ENCODE measurements at places on chromosomes 6 and 20.
A peak's percentile ranks its signal among the peaks of the same experiment; 100 is the strongest.

DNA sequence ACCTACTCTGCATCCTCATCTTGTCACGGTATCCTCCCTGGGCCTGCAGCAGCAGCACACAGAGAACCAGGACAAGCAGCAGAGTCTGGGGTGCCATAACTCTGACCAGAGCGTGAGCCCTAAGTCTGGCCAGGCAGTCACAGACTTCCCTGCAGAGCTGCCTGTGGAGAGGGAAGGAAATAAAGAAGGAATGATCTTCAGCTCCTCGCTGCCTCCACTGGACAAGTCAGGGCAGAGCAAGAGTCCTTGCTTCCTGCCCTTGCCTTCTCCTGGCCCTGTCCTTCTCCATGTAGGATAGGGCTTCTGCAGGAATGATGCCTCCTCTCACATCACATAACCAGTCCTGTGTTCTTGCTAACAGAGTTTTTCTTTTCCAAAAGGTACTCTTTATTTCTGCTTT is 15.9 kb upstream of the WFDC11 start:
- peaks cover 29% of the 10 kb centered on the region for H3K27me3 ChIP-seq
- no peak overlapping the region for H3K4me3 ChIP-seq
- no peak for DNase-seq
- H3K4me1 ChIP-seq = no peaks in the 10 kb centered on the region

DNA sequence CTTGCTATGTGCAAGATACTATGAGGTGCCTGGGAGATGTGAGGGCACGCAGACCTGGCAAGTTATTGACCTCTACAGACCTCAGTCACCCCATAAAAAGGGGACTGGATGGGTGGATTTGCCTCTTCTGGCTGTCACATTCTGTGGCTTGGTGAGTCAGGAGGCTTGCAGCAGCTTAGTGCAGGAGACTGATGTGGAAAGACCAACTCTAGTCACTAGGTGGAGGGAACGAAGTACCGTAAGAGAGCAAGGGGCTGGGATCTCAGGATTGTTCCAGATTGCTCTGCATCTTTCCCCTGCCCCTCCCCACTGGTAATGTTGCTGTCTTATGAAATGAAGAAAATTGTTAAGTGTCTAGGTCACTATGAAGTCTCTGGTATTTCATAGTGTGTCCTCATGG is 3.3 kb downstream of the MAPRE1 start:
- H3K4me3 ChIP-seq = peak overlapping the region; percentile 97
- H3K36me3 ChIP-seq = peaks cover 59% of the 10 kb centered on the region
- H3K27me3 ChIP-seq = no peaks in the 10 kb centered on the region
- H3K4me1 ChIP-seq = peaks cover 53% of the 10 kb centered on the region
- peak overlapping the region; percentile 98 for H3K27ac ChIP-seq

DNA sequence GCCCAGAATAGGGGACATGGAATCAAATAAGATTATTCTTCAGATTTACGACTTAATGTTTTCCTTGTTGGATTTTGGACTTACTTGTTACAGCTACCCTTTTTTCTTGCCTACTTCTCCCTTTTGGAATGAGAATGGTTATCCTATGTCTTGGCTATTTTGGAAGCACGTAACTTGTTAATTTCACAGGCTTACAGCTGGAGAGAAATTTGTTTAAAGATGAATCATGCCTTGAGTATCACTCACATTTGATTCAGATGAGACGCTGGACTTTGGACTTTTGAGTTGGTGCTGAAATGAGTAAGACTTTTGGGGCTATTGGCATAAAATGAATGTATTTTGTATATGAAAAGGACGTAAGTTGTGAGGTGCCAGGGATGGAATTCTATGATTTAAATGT is 83.3 kb downstream of the SMPDL3A start:
- H3K4me1 ChIP-seq = no peaks in the 10 kb centered on the region
- H3K36me3 ChIP-seq = no peaks in the 10 kb centered on the region
- DNase-seq = no peak
- H3K27ac ChIP-seq = no peak overlapping the region

DNA sequence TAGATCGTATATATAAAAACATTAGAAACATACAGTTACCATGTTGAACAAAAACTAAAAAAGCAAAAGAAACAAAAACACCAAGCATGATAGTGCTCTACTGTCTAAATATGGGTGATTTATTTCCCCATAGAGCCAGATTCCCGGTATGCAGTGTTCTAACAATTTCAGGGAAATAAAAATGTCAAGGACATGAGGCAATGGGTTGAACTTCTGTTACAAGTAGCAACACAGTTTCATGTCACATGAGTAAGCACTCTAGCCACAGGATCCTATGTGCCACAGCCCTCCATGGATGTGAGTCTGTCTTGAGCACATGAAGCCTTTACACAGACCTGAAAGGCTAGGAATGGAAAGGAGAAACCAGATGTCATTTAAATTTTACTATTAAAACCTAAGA is 96.0 kb downstream of the MAP3K5 start:
- no peak overlapping the region for H3K4me3 ChIP-seq
- H3K27ac ChIP-seq = no peak overlapping the region
- peaks cover 17% of the 10 kb centered on the region for H3K4me1 ChIP-seq
- no peaks in the 10 kb centered on the region for H3K27me3 ChIP-seq

- H3K27me3 ChIP-seq = no peaks in the 10 kb centered on the region
- H3K4me3 ChIP-seq = no peak overlapping the region
- no peak for DNase-seq
Observed at GRCh38 chr6:22653980-22654610, 84.7 kb downstream of the HDGFL1 start.

DNA sequence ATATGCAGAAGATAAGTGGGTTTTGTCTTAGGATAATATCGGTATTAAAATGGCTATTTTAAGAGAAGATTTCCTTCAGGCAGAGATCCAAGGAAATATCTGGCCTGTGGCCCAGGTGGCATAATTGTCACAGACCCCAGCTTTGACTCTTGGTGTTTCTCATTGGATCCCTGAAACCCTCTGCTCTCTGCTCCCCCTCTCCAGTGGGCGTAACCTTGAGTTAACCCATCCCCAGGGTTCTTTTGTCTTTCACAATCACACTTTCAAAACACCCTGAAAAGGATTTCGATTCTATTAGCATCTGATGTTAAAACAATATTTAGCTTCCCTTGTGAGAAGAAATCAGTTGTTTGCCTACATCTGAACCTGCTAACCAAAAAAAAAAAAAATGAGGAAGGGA is 7.2 kb downstream of the SSTR4 start:
- DNase-seq = no peak
- H3K27me3 ChIP-seq = peaks cover 51% of the 10 kb centered on the region
- no peaks in the 10 kb centered on the region for H3K4me1 ChIP-seq
- H3K27ac ChIP-seq = no peak overlapping the region
- no peak overlapping the region for H3K4me3 ChIP-seq

- no peaks in the 10 kb centered on the region for H3K36me3 ChIP-seq
- H3K4me3 ChIP-seq = no peak overlapping the region
- H3K27ac ChIP-seq = no peak overlapping the region
- H3K27me3 ChIP-seq = no peaks in the 10 kb centered on the region
- H3K4me1 ChIP-seq = no peaks in the 10 kb centered on the region
- no peak for DNase-seq
Observed at GRCh38 chr20:36804425-36804824, 30.9 kb upstream of the DSN1 start.

DNA sequence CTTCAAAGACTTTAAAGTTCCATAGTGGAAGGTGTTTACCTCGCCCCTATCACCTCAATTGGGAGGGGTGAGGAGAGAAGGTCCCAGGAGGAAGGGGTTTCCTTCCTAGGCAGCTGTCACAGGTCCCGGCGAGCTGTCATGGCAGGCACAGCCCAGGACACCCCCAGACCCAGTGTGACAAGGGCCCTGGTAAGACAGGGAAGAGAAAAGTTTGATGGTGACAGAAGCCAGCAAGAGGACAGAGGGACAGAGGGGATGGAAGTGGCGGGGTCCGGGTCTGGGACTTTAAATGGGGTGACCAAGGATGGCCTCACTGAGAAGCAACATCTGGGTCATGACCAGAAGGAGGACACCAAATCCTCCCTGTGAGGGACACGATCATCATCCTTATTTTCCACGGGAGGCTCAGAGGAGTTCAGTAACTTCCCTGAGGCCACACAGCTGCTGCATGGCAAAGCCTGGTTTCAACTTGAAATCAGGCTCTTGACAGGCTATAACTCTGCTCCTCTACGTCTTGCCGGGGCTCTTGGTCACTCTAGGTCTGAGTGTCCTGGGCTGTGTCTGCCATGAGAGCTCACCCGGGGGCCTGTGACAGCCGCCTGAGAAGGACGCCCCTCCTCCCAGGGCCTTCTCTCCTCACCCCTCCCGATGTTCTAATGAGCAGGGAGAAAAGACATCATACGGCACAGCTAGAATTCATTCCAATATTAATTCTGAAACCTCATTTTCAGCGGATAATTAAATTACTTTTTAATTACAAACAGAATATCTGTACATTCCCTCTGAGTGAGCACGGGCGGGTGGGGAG is 222.2 kb downstream of the PREX1 start:
- H3K27ac ChIP-seq = no peak overlapping the region
- DNase-seq = no peak
- no peak overlapping the region for H3K4me3 ChIP-seq
- H3K36me3 ChIP-seq = no peaks in the 10 kb centered on the region

DNA sequence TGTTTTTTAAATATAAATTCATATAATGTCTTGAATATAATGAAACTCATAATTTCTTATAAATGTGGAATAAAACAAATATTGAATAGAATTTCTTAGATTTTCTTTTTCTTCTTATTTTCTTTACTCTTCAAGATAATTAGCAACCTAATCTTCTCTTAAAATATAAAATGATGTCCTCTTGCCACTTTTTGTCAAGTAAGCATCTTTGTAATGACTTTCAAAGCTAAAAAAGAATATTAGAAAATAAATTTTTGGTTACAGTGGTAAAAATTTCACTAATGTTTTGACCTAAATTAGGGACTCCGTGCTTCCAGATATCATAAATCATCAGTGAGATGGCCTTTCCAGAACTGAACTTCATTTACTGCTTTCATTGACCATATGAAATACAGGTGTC is 846.4 kb downstream of the FRK start:
- no peaks in the 10 kb centered on the region for H3K4me1 ChIP-seq
- H3K4me3 ChIP-seq = no peak overlapping the region
- no peaks in the 10 kb centered on the region for H3K36me3 ChIP-seq
- no peak for DNase-seq
- H3K27ac ChIP-seq = no peak overlapping the region

- H3K27me3 ChIP-seq = peaks cover 58% of the 10 kb centered on the region
- H3K27ac ChIP-seq = no peak overlapping the region
- no peak for DNase-seq
- no peaks in the 10 kb centered on the region for H3K4me1 ChIP-seq
- H3K4me3 ChIP-seq = no peak overlapping the region
- H3K36me3 ChIP-seq = no peaks in the 10 kb centered on the region
Observed at GRCh38 chr20:49448917-49449316, 33.6 kb downstream of the KCNB1 start.

GRCh38 chr6:101537753-101538316 is 144.3 kb downstream of the GRIK2 start:
- H3K4me3 ChIP-seq = no peak overlapping the region
- no peaks in the 10 kb centered on the region for H3K36me3 ChIP-seq
- no peaks in the 10 kb centered on the region for H3K4me1 ChIP-seq
- DNase-seq = no peak

GRCh38 chr6:42339991-42340401 is 111.7 kb downstream of the TRERF1 start:
- H3K36me3 ChIP-seq = peaks cover 42% of the 10 kb centered on the region
- peak overlapping the region; percentile 94 for H3K27ac ChIP-seq
- H3K27me3 ChIP-seq = no peaks in the 10 kb centered on the region
- H3K4me3 ChIP-seq = peak overlapping the region; percentile 30
- DNase-seq = peak; percentile 65
- H3K4me1 ChIP-seq = peaks cover 80% of the 10 kb centered on the region

Measured in activated T-cell treated with anti-CD3 and anti-CD28 coated beads, Interleukin-2, amount 50 U/mL, for 24 hours (primary cell).